ENCODE measurements at places on chromosomes 7 and 10.

DNA sequence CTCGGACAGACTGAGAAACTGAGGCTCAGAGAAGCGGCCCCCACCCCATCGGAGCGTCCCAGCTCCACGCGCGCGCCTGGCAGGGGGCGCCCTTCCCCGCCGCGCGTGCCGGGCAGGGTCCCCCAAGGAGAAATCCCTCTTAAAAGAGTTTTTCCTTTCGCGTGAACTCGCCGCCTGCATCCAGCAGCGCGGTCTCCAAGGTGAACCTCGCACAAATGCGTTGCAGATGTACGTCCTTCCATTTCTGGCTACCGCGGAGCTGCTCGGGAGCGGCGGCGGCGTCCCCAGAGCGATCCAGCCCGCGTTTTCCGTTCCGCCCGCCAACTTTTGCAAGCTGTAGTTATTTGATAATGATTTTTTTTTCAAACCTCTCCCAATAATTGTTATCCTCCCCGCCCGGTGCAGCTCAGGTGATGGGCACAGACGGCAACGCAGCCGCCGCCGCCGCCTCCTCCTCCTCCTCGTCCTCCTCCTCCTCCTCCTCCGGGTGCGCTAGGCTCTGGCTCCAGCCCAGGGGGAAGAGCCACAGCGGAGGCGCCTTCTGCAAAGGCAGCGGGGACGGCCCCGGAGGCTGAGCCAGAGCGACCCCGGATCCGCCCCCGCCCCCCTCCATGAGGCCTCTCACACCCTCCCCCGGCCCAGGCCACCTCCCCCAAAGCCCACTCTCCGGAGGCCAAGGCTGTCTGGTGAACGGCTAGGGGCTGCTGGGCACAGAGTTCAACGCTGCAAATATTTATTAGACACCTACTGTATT lies 74.0 kb upstream of the CUX1 start:
- DNase-seq, result no peak

DNA sequence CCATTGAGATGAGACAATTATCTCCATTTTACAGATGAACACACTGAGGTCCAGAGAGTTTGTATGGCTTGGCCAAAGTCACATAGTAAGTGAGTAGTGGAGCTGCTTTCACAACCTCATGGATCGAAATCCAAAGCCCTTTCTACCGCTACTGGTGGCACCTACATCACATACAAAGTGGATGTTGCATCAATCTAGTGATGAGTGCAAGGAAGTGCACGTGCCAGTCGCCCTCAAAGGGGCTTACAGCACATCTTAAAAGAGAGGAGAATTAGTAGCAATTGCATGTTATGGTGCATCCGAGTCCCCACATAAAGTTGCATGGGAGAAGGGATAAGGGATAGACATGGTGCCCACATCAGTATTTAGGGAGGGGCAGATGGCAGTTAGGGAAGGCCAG lies 31.0 kb upstream of the GPR26 start:
- no peak for DNase-seq

GRCh38 chr10:14648005-14648765 lies 126.5 kb downstream of the FAM107B start:
- DNase-seq, result no peak

GRCh38 chr7:154696556-154696955 lies 306.4 kb downstream of the PAXIP1 start:
- no peak for DNase-seq

DNA sequence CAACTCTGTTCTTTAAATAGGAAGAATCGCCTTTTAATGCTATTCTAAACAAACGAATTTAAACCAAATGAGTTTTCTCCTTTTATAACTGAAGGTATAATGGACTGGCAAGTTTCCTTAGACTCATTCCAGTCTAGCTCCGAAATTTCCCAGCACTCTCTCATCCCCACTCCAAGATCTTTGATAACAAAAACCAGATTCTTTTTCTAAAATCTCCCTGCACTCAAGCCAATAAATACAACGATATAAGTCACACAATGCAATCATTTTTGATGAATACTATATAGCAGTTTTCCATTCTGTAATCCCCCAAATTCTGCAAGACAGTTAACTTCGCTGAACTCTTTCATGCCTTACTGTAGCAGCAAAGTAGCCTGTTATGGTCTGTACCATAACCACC lies 1.9 kb downstream of the OGA start:
- no peak for DNase-seq
